ENCODE measurements at places on chromosomes 13 and 19.

- DNase-seq, result no peak
These were observed 2.2 kb downstream of the TNNT1 start for GRCh38 chr19:55146705-55147273.

GRCh38 chr19:10600149-10600548, 13.0 kb upstream of the AP1M2 start:
- DNase-seq, result no peak

DNA sequence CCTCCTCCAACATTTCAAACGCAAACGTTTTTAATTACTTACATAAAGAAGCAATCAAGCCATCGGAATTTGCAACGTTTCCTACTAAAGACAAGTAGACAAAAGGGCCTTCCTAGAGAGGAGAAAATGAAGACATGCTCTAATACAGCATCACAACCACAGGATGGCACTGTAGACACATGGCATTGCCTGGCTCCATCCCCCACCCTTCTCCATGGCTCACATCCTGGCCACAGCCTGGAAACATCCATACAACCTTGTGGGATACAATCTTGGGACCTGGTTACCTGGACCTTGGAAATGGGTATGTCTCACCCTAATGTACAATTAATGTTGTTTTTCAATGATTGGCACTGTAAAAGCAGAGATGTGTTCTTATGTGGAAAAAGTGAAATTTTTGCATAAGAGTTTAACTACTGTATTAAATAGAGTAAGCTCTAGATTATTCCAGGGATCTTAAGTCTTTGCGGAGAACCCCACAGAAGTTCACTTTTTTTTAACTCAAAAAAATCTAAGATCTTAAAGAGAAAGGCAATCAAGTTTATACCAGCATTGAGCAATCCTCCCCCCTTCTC, 21.5 kb downstream of the EBPL start:
- DNase-seq, result peak; percentile 16

DNA sequence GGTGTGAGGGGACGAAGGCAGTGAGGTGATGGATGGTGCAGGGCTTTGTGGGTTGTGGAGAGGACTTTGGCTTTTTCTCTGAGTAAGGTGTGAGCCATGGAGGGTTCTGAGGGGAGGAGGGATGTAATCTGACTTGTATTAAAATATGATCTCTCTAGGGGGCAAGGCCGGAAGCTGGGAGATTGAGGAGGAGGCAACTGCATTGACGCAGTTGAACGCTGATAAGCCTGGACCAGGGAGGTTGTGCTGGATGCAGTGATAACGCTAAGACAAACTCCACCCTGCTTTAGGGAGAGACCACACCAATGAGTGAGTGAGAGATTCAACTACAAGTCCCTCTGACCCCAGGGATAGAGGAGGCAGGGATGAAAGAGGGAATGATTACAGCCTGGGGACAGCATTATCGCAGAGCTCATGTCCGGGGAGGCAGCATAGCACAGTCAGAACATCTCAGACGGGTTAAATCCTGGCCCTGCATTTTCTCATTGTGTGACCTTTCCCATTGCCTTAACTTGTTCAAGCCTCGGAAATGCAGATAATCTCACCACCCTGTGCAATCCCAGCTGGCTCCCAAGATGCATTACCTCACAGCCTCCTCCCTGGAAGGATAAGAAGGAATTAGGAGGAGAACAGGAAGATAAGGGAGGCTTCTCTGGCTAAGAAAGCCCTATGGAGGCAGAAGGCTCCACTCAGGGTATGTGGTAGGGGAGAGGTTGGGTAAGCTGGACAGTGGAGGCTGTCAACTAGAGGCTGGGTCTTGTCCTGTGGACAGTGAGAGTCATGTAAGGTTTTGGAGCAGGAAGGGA, 124.2 kb downstream of the CACNA1A start:
- DNase-seq, result no peak

GRCh38 chr13:80658705-80659104, 317.8 kb upstream of the SPRY2 start:
- DNase-seq, result no peak
